ENCODE measurements at places on chromosomes 7 and 10. TPM values are rescaled to one million over a fixed set of nuclear protein-coding genes. Genes with fewer than 3 reads are reported as not detected.
A peak's percentile ranks its signal among the peaks of the same experiment; 100 is the strongest.

- DNase-seq = no peak
Measured at GRCh38 chr10:1608851-1609647, 128.3 kb downstream of the ADARB2 start.

DNA sequence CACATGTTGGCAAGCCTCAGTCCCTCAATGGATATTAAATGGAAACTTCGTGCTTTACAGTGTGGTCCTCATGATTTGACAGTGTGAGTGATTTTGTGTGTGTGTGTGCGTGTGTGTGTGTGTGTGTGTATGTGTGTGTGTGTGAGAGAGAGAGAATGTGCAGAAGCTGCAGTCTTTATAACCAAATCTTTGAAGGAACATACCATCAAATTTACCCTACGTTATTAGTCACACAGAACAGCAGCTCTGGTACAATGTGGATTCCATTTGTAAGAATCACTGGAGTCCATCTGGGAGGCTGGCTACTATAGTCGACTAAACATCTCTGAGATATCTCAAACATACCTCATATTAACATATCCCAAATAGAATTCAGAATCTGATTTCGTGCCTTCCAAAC, 928.0 kb upstream of the POT1 start:
- DNase-seq = no peak

The VAX1 gene
- total RNA-seq = 65.1 TPM

DNA sequence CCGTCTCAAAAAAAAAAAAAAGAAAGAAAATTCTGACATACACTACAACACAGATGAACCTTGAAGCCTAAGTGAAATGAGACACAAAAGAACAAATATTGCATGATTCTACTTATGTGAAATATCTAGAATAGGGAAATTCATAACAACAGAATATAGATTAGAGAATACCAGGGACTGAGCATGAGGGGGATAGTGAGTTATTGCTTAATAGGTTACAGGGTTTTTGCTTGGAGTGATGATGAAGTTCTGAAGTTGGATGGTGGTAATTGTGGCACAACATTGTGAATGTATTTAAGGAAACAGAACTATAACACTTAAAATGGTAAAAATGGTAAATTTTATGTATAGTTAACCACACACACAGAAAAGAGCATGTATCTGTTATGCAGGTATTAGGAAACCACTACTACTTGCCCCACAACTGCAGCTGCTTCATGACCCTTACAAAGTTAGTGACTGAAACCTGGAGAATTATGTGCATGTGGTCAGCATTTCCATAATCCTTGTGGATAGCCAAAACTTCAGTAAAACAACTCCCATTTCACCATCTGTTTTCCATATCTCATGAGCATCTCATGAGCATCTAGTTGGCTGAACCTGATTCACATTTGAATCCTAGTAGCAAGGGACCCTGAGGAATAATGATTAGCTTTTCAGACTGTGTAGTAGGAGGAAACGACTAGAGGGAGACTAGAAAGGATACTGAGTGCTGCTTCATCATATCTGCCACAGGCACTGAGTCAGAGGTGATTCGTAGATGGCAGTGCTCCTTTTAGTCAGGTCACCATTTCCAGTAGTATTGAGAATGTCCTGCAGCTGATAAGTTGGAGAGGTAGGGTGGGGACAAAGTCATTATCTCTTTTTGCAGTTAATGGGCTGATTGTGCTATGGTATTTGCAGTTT, 26.3 kb downstream of the SAMD8 start:
- DNase-seq = no peak

The NPFFR1 gene
- total RNA-seq = 0.02 TPM

GRCh38 chr10:117496616-117497028, 45.9 kb upstream of the EMX2 start:
- peak; percentile 84 for DNase-seq

The PDLIM1 gene
- 0.32 TPM for total RNA-seq

- no peak for DNase-seq
Measured at GRCh38 chr10:97408496-97408992, 7.4 kb upstream of the RRP12 start.

GRCh38 chr10:48749254-48749787, 64.6 kb downstream of the WDFY4 start:
- DNase-seq = no peak

GRCh38 chr7:117041822-117042221, 88.5 kb downstream of the ST7 start:
- no peak for DNase-seq

GRCh38 chr7:156956727-156957126, 7.2 kb downstream of the NOM1 start:
- no peak for DNase-seq

The HPSE2 gene
- not detected for total RNA-seq

- no peak for DNase-seq
Measured at GRCh38 chr7:39199951-39200350, 222.2 kb downstream of the POU6F2 start.

The ZPBP gene
- total RNA-seq = not detected

DNA sequence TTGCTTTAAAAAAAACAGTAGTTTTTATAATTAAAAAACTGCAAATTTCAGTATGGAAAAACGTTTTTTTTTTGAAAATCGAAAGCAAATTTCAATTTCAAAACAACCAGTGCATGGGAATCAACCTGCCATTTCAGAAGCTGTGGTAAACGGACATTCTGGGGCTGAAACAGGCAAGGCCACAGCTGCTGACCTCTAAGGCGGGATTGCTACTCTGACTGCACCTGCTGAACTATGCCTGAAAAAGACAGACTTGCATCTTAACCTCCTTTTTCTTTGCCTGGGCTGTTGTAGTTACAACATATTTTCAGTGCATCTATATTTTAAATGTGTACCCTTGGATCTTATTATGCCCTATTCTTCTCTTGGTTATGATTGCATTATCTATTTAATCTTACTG, 303.0 kb upstream of the SP8 start:
- no peak for DNase-seq

The HYAL4 gene
- total RNA-seq = not detected

DNA sequence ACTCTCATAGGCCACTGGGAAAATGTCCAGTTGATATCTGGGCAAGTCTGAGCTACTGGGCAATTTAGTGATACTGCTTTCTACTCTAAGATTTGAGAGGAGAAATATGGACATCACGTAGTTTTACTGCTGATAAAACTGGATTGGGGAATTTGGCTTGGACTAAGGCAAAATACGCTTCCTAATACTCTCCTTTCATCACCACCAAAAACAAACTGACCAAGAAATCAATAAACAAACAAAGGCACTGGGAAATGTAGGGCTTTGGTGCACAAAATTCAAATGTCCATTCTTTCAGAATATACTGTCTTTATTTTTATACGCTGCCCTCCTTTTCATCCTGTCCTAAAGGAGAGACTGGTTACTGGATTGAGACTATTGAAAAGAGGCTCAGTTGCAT, 145.1 kb upstream of the SP8 start:
- DNase-seq = no peak

- no peak for DNase-seq
Measured at GRCh38 chr7:149014309-149014708, 14.0 kb downstream of the PDIA4 start.

DNA sequence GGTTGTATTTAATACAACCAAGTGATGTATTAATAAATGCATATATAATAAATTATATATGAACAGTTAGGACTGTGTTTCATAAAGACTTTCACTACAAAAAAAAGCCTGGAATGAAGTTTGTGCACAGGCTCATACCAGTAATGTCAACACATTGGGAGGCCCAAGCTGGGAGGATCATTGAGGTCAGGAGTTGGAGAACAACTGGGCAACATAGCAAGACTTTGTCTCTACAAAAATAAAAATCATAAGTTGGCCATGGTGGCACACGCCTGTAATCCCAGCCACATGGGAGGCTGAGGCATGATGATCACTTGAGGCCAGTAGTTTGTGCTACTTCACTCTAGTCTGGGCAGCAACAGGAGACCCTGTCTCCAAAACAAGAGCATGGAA, 15.8 kb upstream of the SVIL start:
- DNase-seq = no peak

The HOXA6 gene
- not detected for total RNA-seq

- no peak for DNase-seq
Measured at GRCh38 chr10:58448121-58448935, 63.1 kb downstream of the TFAM start.

- DNase-seq = no peak
Measured at GRCh38 chr10:78658645-78659597, 409.8 kb upstream of the ZMIZ1 start.

DNA sequence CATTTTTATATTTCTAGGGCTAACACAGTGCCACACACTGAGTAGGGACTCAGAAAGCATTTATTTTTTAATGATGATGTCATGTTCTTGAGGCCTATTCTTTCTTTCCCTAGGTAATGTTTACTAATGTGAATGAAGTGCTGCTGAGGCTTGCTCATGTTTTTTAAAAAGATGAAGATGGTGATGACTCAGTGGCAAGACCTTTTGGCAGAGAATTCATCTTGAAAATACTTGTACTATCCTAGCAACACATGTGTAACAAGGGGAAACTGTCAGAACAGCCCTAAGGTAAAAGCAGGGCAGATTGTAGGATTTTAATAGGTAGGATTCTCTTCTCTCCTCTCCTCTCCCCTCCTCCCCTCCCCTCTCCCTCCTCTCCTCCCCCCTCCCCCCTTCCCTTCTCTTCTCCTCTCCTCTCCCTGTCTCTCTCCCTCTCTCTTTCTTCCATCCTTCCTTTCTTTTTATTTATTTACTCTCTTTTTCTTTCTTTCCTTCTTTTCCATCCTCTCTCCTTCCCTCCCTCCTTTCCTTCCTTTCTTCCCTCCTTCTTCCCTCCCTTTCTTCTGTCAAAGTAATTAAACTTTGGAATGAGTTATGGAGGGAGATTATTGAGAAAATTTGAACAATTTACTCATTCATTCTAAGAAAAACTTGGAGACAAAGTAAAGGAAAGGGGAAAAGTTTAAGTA, 75.3 kb downstream of the ZNF92 start:
- peak; percentile 74 for DNase-seq

- DNase-seq = no peak
Measured at GRCh38 chr10:103067484-103067883, 125.6 kb downstream of the NT5C2 start.

DNA sequence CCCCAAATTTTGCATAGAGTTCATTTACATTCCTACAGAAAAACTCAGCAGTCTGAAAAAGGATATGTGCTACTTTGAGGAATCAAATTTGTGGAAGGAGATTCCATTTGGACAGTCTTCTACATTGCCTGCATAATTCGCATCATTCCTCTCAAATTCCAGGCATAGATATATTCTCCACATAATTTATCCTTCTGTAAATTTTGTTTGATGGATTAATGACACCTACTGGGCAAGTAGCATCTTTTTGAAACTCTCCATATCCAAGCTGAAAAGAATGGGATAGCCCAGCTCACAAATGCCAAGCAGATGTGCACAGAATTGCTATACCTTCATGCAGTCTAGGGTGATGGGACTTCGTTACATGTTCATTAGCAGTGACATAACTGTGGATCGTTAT, 515.3 kb downstream of the AUTS2 start:
- DNase-seq = no peak

The NUTM2D gene
- total RNA-seq = 1.7 TPM

- DNase-seq = no peak
Measured at GRCh38 chr7:121061677-121062582, 73.4 kb downstream of the CPED1 start.

- no peak for DNase-seq
Measured at GRCh38 chr7:130142654-130143333, 62.4 kb downstream of the TMEM209 start.

GRCh38 chr7:64602518-64602917, 39.6 kb upstream of the ZNF680 start:
- no peak for DNase-seq

DNA sequence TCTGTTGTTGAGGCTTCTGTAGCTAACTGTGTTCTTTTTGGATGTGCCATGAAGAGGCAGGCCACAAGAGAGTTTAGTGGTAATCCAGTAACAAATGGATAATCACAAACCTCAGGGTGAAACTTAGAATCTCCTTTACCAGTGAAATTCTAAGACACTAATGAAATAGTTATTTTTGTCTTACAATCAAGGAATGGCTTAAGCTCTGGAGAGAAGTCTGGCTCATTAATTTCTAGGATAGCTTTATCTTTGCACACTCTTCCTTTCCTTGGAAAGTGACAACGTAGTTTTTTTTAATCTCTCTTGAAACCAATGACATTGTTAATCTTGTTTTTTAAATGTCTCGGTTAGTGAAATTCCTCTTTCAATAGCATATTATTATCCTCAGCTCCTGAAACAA, 93.7 kb upstream of the IFRD1 start:
- no peak for DNase-seq

DNA sequence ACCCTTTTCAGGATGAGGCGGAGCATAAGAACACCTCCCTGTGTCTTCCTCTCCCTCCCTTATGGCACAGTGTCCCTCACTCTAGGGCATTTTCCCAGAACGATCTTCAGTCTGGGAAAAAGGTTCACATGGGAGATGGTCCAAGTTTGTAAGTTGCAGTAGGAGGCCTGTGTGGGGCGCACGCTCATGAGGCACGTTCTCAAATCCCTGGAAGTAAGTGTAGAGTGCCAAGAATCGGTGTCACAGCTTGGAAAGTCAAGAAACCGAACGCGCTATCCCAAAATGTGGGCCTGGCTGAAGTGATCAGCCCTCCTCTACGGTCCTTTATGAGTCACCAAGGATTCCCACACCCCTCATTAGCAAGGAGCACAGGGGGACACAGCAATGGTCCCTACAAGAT, 23.9 kb upstream of the SMARCD3 start:
- DNase-seq = no peak

- no peak for DNase-seq
Measured at GRCh38 chr10:132374612-132375011, 22.4 kb upstream of the PWWP2B start.

The ZNF479 gene
- total RNA-seq = not detected

DNA sequence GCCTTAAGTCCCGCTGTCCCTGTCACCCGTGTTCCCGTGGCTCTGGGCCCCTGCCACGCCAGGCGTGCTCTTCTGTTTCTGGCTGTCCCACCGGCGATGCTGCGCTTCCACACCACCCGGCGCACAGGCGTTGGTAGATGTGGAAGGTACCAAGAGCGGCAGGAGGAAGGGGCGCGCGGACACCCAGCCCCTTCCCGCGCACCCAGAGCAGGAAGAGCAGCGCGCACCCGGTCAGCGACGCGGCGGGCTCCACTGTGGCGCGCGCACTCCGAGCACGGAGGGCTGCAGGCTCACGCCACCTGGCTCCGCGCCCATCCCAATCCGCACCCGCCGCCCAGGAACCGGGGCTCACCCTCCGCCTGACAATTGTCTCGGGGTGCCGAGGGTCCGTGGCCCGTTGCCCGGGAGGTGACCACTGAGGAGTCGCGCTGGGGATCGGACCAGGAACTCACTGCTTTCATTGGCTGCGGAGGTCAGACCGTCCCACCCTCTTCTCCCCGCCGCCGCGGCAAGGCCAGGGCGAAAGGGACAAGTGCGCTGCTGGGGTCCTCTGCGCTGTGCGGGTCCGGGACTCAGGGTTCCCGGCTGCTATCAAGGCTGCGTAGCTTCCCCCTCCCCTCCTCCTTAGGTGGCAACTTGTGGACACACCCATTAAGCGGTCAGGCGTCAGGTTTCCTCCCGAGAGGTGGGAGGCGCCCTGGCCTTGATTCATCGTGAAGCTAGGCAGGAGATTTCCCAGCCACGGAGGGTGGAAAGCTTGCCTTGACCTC, 121.6 kb upstream of the ZNF92 start:
- DNase-seq = peak; percentile 63

- DNase-seq = no peak
Measured at GRCh38 chr10:103600325-103600724, 106.8 kb downstream of the NEURL1 start.

The LRGUK gene
- total RNA-seq = 0.54 TPM

Data from A673 (cell line).